ENCODE measurements at places on chromosomes 2 and 18.
A peak's percentile ranks its signal among the peaks of the same experiment; 100 is the strongest.

DNA sequence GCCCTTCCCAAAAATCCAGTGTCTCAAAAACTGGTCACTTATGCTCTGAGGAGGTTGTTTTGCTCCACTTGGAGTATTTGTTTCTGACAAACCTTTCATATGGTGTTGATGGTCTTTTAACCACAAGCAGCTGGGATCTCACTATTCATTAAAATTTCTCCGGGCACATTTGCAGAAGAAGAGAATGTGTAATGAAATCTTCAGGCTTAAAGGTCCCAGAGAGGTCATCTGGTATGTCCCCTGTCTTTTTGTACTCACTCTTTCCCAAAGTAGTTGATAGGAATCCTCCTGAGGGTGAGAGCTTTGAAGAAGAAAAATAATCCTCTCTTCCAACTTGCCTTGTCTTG lies 430.8 kb downstream of the SETBP1 start:
- DNase-seq: no peak

- DNase-seq: no peak
These were observed 188.8 kb upstream of the LINC00305 start for GRCh38 chr18:64337673-64338072.

DNA sequence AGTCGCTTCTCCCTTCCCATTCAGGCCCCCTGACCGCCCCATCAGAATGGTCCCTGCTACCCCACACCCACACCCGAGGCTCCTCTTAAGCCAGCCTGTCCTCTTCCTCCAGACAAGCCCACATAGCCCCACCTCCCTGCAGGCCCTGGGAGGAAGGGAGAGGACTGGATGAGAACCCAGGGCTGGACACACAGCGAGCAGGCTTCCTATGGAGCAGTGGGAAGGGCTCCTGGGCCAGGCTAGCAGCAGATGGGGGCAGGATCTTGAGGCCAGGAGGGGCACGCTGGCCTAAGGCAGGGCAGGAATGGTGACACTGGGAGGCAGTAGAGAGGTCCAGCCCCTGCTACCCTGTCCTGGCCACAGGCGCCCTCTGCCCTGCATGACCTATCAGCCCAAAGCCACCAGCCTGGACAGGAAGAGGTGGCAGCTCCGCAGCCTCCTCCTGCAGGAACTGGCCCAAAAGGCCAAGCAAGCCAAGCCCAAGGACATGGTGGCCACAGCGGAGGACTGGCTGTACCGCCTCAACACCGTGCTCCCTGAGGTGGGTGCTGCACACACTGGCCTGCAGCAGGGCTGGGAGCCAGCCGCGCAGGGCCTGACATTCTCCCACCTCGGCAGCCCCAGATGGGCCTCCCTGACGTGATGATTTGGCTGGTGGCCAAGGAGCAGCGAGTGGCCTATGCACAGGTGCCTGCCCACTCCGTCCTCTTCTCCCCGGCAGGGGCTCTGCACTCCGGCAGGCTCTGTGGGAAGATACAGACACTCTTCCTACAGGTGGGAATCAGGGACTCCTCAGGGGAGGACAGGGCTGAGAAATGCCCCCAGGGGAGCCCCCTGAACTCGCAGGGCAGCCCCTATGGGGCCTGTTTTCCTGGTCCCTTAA lies 43.3 kb downstream of the FER1L5 start:
- no peak for DNase-seq

- DNase-seq: no peak
These were observed 133.4 kb upstream of the RND3 start for GRCh38 chr2:150620855-150621254.

GRCh38 chr18:50663626-50664441 lies 103.9 kb downstream of the MAPK4 start:
- no peak for DNase-seq

DNA sequence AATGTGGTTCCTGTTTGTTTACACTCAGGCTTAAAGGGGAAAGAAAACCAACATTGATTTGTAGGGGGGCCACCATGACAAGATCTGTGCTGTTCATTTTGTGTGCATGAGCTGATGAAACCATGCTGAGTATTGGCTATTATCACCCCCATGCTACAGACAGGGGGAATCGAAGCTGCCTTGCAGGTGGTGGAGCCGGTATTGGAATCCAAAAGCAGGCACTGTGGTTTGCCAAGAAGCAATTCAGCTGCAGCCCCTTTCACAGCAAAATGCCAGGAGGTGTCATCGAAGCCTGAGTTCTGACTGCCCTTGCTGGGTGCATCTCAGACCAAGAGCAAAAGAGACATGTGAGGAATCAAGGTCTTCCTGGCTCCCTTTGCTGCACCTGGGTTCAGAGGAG lies 221.9 kb downstream of the UXS1 start:
- DNase-seq: no peak

DNA sequence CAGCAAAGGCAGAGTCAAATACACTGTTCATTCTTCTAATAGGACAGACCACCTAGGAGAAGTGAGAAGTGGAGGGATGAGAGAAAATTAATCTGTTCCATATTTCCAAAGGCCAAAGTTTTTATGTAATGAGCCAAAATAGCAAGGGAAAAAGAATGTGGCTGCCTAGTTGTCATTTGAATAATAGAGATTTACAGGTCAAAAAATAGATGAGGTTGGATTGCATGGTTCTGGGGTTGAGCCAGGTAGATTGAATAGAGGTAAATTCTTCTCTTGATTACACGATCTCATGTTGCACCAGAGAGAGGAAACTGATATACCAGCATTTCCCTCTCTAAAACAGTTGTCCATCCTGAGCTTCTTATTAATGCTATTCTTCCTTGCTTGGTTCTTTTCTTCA lies 325.8 kb downstream of the CCDC178 start:
- DNase-seq: no peak

- no peak for DNase-seq
These were observed 126.0 kb downstream of the SP100 start for GRCh38 chr2:230541934-230542380.

DNA sequence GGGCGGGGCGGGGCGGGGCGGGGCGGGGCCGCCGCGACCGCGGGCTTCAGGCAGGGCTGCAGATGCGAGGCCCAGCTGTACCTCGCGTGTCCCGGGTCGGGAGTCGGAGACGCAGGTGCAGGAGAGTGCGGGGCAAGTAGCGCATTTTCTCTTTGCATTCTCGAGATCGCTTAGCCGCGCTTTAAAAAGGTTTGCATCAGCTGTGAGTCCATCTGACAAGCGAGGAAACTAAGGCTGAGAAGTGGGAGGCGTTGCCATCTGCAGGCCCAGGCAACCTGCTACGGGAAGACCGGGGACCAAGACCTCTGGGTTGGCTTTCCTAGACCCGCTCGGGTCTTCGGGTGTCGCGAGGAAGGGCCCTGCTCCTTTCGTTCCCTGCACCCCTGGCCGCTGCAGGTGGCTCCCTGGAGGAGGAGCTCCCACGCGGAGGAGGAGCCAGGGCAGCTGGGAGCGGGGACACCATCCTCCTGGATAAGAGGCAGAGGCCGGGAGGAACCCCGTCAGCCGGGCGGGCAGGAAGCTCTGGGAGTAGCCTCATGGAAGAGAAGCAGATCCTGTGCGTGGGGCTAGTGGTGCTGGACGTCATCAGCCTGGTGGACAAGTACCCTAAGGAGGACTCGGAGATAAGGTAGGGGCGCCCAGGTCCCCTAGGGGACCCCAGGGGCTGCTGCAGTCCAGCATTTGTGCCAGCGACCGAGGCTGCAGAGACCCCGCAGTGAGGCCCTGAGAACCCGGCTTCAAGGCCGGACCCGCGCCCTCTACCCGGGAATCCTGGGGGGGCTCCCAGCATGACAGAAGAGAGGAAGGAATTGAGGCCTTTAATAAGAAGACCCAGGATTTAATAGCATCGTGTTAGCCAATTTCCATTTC lies at the start of gene KHK:
KHK (plus strand) TSS at position 49 of the 870 bp plus-strand sequence; CDS start at position 537, 488 bp downstream.
- DNase-seq: no peak

DNA sequence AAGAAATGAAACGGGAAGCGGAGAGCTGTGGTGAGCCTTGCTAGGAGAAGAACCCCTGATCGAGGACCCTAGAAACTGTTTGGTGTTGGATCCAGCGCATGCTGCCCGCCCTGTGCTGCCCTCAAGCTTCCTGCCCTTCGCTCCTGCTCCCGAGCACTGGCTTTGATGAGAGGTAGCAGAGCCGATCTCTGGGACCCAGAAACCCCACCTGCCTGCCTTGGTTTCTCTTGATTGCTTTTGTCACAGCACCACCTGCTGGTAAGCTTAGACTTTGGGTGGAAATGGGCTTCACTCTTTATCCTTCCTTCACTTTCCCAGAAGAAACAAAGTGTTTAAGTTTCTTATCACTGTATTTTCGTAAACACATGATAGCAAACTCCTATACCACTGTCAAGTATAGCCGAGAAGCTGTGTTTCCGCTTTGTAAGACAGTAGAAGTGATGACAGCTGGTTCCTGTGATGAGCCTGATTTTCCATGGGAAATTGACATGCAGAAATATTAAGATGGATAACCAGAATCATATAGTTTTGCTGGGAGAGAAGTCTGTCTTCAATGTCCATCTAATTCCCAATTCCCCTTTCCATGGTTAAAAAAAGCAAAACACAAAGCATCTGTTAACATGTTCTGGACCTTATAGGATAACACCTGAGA lies 267.4 kb downstream of the PHLPP1 start:
- DNase-seq: peak; percentile 64

DNA sequence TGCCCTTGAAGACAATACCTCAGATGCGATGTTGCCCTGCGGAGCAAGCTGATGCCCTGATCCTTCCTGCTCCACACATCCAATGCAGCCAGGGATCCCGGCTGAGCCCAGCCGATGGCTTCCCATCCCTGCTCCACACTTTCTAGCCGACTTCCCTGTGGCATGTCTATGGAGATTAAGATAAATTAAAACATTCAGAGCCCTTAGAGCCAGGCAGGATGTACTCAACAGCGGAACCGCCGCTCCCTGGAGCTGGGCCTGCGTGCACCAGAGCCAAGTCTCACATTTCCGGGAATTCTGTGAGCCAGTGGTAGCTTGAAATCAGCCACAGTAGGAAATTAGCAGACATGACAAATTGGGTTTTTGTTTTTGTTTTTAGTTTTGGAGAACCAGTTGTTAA lies 620.6 kb downstream of the GALR1 start:
- no peak for DNase-seq

- no peak for DNase-seq
These were observed 910.7 kb upstream of the FANCL start for GRCh38 chr2:59151805-59152204.

- no peak for DNase-seq
These were observed 26.6 kb downstream of the ASB18 start for GRCh38 chr2:236237468-236238190.

DNA sequence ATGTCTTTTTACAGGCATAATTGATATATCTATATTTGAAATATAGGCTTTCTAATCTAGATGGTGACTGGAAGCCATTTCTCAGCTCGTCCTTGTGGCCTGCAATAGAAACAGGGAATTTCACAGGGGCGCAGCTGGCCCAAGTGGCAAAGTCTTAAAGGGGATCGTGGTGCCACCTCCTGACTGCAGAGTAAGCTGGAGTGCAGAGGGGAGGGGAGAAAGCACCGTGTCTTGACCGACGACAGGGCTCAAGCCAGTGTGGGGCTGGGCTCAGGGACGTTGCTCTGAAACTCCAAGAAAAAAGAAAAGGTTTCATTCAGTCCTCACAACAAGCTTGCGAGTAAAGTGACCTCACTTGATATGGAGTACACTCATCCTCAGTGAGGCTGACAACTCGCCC lies 255.1 kb downstream of the DCDC2C start:
- DNase-seq: no peak

GRCh38 chr2:149606251-149606811 lies 18.8 kb upstream of the MMADHC start:
- no peak for DNase-seq

DNA sequence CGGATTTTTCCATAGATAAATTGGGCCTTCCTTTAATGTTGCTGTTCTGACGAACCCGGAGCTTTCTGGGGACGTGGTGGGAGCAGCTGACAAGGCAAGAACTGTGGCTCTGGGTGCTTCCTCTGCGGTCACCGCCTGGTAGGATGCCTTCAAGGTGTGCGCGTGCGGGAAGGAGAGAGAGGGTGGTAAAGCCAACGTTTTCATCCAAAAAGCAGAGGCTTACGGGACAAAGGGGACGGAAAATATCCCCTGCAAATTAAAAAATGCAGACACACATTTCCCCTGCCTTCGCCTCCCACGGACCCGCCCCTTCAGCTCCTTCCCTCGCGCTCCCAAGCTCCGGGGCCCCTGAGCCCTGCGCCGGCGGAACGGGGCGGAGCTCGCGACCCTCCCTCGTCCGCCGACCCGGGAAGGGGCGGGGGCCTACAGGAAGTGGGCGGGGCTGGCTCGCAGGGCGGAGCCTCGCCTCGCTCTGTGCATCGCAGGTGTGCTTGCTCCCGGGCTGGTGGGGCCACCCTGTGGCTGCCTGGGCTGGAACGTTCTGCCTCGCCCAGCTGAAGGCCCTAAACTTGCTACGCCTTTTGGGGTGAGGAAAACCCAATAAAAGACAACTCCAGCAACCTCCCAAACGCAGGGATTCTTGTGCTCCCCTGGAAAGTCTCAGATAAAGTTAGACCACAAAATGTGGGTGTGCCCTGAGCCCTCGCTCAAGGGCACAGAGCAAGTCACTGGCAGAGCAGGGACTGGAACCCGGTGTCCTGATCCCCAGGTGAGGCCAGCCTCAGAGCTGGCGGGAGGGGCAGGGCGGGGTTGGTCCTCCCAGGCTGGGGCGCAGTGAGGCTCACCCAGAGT lies 25.4 kb upstream of the SLC66A3 start:
- DNase-seq: peak; percentile 86

DNA sequence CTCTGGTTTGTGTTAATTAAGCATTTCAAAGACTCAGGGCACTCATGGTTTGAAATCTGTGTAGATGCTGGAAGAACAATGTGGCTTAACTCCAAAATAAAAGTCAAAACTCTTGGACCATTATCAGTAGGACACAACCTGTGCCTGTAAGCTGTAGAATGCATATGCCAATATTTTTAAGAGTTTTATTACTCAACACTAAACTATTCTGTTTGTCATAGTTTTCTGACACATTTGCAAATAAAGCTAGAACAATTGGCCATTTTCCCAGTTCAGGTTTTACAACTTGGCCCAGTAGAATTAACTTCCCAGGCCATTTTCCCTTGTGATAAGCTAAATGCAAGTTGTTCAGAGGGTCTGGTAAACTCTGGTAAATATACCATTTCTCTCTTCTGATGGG lies 713.1 kb downstream of the CBLN2 start:
- DNase-seq: no peak

DNA sequence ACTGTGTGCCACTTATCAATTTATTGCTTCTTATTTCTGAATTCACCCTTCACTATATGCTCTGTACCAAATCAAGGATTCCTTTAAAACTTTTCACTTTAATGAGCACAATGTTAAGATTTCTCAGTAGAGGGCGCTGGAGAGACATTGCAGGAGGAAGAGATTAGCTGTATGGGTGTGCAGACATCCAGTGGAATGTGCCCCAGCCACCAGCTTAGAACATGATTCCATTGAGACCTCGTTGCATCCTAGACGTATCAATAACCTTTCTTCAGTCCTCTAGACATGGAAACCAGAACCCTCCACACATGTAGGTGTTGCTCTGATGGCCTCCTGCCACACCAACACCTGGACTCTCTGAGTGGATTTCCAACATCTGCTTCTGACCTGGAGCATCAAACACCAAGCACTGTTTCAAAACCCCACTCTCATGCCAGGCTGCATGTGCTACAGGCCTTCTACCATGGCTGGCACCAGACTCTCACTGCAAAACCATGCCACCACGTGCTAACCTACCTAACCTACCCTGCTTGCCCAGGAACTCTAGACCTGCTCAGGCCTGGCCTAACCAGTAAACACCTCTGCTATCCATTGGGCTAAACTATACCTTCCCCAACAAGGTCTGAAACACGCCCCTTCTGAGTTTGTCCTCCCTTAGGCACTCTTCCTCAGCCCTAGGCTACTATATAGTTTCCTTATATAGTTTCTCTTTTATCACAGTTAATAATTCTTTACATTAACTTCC lies 633.2 kb upstream of the PKDCC start:
- DNase-seq: no peak

Measured in activated T-cell treated with anti-CD3 and anti-CD28 coated beads, Interleukin-2, amount 50 U/mL, for 24 hours (primary cell).